ENCODE measurements at places on chromosomes 5 and 9.

DNA sequence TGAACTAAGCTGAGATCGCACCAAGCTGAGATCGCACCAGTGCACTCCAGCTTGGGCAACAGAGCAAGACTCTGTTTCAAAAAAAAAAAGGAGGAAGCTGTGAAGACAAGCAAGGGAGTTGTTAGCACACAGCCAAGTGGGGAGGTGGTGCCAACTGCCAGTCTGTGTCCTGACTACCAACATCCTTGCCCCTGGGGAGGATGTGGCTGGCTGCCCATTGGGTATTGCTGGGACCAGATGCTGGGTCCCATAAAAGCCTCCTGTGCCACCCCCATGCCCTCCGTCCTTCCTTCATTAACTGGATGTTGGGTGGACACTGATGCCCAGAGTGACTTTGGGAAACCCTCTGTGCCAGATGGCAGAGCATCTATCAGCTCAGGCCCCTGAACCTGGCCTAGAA lies 157.1 kb upstream of the COL5A1 start:
- no peak for DNase-seq

GRCh38 chr9:133609311-133610098 lies at the start of gene FAM163B:
FAM163B (minus strand) TSS chr9:133609389; CDS start chr9:133580223, 29,166 bp downstream.
- peak; percentile 80 for DNase-seq

GRCh38 chr9:118183576-118183975 lies 479.4 kb downstream of the TLR4 start:
- no peak for DNase-seq

GRCh38 chr9:134419000-134419683 lies 92.9 kb downstream of the RXRA start:
- no peak for DNase-seq

- DNase-seq, result no peak
Observed at GRCh38 chr5:77003246-77003645, 27.0 kb upstream of the AGGF1 start.

DNA sequence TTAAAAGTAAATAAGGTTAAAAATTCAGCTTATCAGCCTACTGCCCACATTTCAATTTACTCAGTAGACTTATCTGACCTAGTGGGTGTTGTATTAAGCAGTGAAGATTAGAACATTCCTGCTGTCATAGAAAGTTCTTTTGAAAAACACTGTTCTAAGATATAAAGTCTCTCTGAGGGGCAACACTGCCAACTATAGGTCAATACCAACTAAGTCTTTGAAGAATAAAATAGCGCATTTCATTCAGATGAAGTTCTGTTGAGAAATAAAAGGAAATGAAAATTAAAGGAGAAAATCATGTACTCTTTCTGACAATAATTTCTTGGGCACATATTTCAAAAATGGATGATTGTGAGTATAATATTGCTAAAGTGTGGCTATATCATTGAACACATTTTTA lies 86.8 kb downstream of the PTPRD start:
- DNase-seq, result no peak

GRCh38 chr9:68844631-68845612 lies 139.9 kb downstream of the PIP5K1B start:
- DNase-seq, result no peak

GRCh38 chr5:107607671-107608345 lies 62.9 kb downstream of the EFNA5 start:
- DNase-seq, result no peak

- DNase-seq, result no peak
Observed at GRCh38 chr5:94024101-94024500, 282.7 kb upstream of the POU5F2 start.

DNA sequence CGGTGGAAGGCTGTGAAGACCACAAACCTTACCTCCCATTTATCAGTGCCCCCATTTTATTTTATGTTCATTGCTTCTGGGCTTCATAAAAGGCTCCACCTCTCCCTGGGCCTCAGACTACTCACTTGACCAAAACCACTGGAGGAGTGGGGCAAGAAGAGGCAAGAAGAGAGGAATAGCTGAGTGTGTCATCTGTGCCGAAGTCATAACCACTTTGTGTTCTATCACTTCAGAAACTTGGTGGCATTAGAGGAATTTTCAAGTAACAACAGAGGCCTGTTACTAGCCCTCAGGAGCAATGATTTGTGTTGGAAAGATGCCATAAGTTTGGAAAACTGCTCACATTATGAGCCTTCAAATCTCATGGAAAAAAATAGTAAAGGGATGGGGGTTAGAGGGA lies 88.7 kb upstream of the PIK3R1 start:
- DNase-seq, result no peak

GRCh38 chr9:116466271-116467235 lies 220.6 kb upstream of the TRIM32 start:
- no peak for DNase-seq

DNA sequence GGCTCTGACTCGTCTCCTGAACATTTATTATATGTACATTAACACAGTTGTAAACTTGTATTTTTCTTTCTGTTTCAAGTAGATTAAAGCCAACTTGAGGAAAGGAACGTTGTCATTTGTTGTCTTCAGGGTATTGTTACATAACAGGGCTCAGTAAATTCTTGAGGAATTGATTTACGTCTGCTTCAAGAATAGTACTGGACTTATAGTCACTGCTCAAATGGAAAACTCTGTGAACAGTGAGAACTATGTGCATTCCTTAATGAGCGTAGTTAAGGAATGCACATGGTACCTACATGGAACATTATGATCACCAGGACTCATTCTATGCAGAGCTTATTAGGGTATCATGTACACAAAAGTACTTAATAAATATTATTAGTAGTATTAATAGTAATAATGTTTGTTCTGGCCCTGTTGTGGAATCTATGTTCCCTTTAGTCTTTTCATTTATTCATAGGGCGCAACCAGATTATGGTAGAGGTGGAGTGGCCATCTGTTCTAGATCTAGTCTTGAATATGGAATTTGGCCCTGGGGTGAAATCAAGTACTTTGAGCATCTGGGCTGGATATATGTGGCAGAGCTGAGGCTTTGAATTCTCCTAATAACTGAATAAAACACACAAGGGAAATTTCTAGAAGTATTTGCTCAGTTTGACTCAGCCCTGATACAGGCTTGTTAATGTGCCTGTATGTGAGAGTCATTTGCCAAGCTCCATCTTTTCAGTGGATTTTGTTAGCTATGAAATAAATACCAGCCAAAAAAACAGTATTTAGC lies 108.6 kb upstream of the SH3GL2 start:
- DNase-seq, result no peak

DNA sequence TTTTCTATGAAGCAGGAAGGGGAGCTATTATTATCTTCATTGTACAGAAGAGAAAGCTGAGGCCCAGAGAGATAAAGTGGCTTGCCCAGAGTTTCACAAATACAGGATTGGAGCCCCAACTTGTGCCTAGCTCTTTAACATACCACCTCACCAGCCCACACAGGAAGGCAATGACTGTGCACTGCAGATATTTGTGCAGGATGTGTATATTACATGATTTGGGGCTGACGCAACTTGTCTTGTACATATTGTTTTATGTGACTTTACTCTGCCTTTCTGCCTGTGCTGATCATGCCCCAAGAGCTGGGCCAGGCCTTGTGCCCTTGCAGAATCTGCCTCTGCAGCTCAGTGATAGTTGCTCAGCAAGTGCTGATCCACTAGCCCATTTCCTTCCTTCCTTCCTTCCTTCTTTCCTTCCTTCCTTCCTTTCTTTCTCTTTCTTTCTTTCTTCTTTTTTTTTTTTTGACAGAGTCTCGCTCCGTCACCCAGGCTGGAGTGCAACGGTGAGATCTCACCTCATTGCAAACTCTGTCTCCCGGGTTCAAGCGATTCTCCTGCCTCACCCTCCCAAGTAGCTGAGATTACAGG lies 106.6 kb upstream of the TBCA start:
- no peak for DNase-seq

- no peak for DNase-seq
Observed at GRCh38 chr5:111972080-111972479, 215.1 kb upstream of the NREP start.

- DNase-seq, result no peak
Observed at GRCh38 chr5:126499853-126500342, 76.7 kb downstream of the GRAMD2B start.

GRCh38 chr5:95172659-95173058 lies 112.2 kb downstream of the MCTP1 start:
- DNase-seq, result no peak

DNA sequence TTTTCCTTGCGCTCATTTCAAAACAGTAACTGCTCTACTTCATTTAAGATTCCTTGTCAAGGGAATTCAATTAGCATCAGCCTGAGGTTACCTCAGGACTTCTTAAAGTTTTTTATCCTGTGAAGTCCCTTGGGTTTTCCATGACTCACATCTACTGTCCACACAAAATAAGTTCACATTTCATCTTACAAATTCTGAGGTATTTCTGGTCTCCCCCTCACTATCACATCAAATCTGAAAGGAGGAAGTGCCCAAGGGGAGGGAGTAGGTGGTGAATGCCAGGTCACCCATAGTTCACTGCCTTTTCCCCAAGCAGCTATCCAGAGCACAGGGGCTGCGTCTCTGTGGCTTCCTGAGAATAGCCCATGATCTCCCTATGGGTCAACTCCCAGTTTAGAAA lies 227.1 kb upstream of the NREP start:
- DNase-seq, result no peak

- DNase-seq, result no peak
Observed at GRCh38 chr9:70053864-70054263, 10.2 kb downstream of the MAMDC2 start.

- no peak for DNase-seq
Observed at GRCh38 chr5:180431932-180432331, 62.2 kb upstream of the CNOT6 start.
